ENCODE measurements at places on chromosomes 11 and 22.

GRCh38 chr11:60813324-60813723 is 28.2 kb downstream of the MS4A10 start:
- no peak for DNase-seq

DNA sequence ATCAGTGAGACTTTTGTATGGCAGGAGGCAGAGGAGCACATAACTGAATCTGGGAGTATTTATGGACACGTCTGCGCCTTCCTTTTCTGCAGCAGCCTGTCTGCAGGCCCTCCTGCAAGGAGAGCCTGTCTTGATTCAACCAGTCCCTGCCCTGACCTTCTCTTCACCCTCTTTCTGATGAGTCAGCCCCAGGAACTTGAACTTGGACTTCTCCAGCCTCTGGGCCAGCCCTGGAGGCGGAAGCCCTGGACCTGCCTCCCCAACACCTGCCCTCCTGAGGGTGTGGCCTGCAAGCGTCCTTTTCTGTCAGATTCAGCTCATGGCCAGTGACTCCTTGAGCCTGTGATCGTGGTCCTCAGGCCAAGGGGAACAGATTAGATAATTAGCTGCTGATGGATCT is 20.0 kb downstream of the DAGLA start:
- DNase-seq = no peak

DNA sequence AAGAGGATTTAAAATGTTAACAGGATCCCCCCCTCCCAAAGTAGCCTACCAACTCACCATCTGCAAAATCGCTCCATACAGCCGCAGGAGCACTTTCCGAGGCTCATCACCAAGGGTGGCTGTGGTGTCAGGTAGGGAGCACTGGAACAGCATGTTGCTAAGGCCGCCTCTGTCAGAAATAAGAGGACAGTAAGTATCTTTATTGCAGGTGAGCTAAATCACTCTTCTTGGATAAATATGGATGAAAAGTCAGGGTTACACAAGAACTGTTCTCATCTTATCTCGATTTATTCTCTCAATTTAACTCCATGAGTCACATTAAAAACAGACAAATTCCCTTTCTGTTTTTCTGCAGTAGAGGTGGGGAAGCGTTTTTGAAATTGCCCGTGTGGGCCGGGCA is 24.2 kb downstream of the CHKA start:
- no peak for DNase-seq

DNA sequence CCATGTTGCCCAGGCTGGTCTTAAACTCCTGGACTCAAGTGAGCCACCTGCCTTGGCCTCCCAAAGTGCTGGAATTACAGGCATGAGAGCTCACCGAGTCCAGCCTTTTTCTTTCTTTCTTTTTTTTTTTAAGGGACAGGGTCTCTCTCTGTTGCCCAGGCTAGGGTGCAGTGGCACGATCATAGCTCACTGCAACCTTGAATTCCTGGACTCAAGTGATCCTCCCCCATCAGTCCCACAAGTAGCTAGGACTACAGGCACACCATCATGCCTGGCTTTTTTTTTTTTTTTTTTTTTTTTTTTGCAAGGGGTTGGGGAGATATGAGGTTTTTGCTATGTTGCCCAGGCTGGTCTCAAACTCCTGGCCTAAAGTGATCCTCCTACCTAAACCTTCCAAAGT is 78.5 kb downstream of the MRTFA start:
- DNase-seq = no peak

Data from NCI-H187 treated with DMSO at 0.1 percent for 48 hours (cell line).